CD4-positive, alpha-beta T cell (primary cell): ENCODE measurements at places on chromosomes 2 and 18.
A peak's percentile ranks its signal among the peaks of the same experiment; 100 is the strongest.

DNA sequence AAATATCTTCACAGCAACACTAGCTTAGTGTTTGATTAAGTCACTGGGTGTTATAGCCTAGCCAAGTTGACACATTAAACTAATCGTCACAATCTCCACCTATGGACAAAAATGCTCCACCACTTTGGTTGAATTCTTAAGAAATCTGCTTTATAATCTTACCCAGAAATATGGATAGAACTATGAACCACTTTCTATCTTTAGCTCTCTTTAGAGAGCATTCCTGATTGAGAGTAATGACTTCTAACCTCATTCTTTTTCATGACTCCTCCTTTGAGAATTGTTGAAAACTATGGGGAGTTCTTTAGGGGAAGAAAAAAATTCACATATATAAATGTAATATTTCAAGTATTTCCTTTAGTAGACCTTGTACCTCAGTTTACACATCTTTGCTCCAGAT, 1282.2 kb upstream of the ZEB2 start:
- no peak for DNase-seq

- no peak for DNase-seq
These were observed 689 bp downstream of the OST4 start for GRCh38 chr2:27070653-27071276.

DNA sequence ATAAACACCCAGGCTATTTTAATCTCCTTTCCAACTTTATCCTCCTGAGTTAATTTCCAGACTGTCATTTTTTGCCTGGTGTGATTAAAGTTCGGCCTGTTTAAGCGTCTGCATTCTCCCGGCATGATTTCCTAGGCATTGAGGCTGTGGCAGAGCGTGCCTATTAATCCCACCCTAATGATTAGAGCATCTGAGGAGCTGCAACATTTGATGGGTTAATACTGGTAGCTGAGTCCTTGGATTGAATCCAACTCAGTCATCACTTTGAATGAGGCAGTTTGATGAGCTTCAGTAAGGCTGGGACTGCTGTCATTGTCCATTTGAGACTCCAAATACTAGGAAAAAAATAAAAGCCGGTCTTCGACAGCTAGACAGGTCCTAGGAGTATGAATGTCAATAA, 882.5 kb downstream of the SLC4A3 start:
- no peak for DNase-seq

GRCh38 chr18:35236571-35237363, 4.1 kb upstream of the ZNF397 start:
- no peak for DNase-seq

- no peak for DNase-seq
These were observed 51.7 kb downstream of the ARMC9 start for GRCh38 chr2:231250146-231250545.

- no peak for DNase-seq
These were observed 113.0 kb downstream of the EML6 start for GRCh38 chr2:54836477-54836876.

DNA sequence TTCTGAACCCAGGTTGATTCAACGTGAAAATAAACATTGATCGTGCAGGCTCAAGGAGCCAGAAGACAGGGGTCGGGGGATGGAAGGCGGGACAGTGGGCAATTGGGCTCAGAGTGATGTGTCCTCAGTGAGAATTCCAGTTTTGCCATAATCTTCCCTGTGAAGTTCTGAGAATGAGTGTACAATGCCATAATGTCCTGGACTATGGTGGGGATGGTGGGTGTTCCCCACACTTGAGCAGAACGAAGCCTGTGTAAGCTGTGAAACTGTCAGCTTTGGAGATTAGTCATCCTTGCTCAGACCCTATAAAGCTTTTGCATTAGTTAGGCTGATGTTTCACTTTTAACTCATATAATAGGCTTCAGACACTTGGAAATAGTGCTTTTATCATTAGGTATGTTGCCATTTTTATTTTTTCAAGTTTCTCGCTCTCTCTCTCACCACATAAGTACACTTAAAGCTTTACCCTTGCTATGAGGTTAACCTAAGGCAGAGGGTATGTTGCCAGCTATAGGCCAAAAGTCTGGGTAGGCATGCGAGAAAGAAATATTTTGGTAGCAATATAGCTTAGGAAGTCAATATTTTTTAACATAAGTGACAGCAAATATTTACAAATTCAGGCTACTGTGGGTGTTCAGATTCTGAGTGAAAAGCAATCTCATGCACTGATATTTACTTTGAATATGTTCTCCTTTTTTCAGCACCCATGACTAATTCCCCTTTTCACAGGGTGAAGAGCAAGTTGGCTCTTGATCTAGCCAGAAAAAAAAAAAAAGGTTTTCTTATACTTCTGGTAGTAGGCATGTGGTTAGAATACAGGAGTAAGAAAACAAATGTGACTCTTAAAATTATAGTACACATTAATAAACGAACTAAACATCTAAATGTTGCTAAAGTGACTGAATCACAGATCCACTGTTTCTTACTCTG, 47.2 kb downstream of the CDC42EP3 start:
- DNase-seq: peak; percentile 58

DNA sequence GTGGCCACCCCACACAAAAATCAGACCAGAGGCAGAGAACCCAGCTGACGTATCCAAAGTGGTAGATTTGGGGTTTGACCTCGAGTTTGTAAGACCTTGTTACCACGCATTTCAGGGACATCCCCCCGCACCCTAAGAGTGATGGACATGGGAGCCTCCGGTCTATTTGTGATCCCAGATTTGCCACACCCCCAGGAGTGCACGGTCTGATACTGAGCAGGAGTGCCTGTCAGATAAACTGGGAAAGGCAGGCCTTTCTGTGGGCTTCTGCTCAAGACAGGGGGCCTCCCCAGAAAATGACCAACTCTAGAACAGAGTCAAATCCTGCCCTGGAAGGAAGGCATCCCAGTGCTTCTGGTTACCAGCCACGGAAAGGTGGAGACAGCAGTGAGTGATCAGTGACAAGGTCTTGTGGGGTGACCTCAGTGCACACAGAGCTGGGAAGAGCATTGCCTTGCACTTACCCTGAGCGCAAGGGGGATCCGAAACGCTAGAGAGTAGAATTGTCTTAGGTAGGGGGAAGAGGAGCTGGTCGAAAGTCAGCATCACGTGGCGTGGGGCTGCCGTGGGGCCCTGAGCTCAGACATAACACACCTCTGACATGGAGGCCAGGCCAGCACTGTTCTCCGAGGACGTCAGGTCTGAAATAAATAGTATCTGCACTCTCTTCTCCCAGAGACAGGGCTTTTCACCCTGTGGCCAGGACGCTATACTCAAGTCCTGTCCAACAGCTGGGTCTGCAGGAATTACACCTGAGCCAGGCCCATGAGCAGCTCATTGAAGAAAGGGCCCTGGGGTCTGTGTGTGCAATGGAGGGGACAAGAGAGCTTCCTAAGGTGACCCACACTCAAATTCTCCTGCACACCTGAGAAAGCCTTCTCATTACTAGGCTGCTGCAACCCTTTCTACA, 242.4 kb upstream of the SALL3 start:
- no peak for DNase-seq

DNA sequence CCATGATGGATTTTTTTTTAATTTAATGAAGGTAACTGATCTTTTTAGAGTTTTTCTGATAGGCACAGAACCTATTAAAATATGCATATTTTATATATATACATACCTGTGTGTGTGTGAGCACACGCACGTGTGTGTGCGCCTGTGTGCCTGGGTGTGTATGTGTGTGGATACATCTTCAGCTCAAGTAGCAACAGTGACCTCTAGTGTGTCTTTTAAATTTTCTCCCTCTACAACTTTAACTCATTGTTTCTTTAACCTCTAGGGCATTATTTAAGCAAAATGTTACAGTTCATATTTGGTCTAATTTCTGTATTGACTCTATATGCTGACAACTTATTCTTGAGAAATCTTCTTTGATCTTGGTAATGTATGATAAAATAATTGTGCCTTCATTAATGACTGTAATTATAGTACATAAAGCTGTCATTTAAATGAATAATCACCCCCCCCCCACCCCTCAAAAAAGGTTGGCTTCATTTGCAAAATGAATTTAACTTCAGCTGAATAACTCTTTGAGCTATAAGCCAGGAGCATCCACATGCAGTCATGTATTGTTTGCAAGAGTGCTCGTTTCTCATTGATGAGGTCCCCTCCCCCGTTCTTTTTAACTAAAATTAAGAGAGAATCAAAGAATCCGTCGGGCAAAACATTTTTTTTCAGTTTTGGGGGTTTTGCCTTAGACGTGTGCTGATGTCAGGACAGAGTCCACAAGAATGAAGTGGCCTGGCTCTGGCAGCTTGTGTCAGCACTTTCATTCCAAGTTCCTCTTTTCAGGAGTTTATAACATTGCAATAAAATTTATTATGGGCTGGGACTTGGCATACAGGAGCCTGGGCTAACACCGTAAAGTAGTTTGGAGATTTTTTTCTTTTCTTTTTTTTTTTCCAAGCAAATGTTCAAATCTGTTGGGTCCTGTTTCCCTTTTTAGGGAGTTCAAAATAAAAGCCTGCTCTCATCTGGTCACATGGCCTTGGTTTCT, 80.0 kb downstream of the ETAA1 start:
- DNase-seq: no peak

DNA sequence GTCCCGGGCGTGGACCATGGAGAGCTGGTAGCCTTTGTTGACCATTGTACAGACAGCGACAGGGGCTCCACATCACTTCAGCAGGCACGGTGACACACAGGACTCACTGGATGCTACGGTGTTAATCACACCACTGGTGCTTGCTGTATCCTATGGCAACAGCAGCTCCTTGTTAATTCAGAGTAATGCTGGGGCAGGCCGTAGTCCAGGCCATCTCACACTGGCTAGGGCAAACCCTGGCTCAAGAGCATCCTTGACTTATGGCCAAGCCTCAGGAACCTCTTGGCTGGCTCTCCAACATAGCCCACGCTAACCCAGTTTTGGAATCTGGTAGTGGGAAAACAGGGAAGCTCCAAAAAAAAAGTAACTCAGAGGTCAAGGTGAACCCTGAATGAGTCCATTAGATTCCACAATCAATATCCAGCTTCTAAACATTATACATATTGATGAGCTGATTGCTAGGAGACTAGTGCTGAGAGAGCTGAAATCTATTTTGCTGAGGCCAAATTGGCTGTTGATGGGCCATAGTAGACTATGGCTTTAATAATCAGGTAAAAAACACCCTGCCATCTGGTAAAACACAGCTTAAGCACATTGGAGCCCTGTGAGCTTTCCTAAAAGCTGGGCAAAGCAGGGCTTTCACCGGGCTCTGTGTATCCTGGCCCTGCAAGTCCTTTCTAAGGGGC, 253.6 kb downstream of the PRKCE start:
- no peak for DNase-seq

DNA sequence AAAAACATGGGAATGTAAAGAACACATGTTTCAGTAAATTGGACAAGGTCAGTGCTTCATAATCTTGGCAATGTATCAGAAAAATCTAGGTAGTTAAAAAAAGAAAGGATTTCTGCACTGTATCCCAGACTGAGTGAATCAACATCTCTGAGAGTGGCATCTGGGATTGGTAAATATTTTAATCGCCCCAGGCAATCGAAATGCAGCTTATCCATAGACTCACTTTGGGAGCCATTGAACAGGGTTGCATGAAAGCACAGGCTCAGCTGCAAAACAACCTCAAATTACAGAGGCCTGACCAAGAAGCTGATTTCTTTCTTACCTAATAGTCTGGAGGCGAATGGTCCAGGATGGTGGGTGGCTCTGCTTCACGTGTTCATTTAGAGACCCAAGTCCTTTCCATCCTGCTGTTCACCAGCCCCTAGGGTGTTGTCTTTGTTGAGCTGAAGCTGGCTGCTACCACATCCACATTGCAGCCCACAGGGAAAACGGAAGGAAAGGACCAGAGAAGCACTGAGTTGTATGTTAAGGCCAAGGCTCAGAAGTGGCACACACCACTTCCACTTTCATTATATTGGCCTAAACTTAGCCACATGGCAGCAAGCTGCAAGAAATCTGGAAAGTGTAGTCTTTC, 59.0 kb downstream of the MOGAT1 start:
- DNase-seq: no peak

DNA sequence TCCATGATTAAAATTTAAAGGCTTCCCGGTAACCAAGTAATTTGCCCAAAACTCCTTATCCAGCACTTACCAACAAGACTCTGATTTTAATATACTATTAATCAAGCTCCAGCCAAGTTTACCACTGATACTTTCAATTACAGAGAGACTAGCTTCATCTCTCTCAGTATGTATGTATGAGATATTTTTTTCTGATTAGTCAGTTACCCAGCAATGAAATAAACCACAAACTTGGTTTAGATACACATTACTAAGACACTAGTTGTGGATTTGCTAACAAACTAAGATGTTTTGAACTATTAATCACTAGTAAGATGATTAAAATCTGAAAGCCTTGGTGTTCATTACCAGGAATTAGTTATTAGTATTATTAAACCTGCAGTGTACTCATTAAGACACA, 1272.2 kb upstream of the ACVR2A start:
- DNase-seq: no peak

DNA sequence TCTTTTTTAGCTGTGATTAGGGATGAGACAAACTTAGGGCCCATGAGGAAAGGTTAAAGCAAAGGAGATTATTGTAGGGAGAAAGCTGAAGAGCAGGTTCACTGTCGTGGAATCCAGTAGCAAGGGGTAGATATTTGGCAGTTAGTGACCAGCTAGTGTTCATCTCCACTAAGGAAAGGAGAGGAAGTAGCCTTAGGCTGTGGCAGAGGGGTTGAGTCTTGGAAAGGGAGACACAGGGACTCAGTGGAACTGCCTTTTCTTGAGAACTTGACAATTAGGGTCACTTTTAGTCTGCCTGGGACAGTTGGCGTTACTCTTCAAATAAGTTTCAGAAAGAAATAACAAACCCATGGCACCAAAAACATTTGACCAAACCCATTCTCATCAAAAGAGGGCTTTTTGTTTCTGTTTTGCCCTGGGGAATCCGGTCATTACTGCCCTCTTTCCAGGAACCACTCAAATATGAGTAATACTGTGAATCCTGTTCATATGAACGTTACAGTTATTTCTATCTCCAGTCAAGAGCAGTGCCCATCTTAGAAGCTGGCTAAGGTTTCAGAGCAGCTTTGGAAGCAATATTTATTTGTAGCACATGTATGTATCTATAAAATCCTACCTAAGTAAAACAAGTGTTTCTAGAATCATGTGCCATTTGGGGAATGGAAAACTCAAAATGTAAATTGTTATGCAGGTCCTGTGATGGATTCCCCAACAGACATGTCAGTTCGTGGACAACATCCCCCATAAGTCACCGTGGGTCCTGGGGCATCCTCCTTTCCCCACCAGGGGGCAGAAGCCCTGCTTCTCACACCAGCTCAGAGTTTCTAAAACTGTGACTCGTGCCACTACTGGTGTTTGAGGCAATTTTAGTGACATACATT, 77.3 kb upstream of the PHLPP1 start:
- peak; percentile 28 for DNase-seq
